DMS79 (cell line): ENCODE measurements at places on chromosomes 12 and 14.

DNA sequence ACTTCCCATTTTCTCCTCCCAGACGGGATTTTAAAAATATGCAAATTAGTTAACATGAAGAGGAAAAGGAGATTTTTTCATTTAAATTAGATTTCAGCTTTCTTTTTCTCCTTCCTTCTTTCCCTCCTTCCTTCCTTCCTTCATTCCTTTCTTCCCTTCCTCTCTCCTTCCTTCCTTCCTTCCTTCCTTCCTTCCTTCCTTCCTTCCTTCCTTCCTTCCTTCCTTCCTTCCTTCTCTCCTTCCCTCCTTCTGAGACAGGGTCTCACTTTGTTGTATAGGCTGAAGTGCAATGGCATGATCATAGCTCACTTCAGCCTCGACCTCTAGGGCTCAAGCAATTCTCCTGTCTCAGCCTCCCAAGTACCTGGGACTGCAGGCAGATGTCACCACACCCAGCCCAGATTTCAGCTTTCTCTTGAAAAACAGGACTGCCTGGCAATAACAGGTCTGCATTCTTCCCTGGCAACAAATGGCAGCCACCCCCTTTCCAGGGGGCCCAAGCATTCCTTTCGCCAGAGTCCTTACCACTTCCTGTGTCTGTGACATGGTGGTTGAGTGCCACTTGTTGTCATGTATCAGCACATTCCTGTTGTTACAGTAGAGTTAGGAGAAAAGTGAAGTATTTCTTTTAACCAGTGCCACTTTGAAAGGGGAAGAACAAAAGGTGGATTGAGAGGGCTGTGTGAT, 119.1 kb downstream of the PTPN11 start:
- no peak for DNase-seq

DNA sequence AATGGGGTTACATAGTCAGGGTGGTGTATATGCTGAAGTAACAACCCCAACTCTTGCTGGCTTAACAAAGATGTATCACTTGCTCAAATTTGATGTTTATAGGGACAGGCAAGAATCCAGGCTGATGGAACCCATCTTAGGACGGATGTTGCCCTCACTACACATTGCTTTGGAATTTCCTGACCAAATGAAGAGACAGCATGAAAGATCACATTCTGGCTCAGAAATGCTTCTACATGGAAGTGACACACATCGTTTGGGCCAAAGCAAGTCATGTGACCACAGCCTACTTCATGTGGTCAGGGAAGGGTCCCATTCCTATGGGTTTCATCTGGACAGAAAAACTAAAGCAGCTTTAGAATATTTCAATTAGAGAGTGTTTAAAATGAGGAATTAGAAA, 345.8 kb downstream of the TMEM132D start:
- no peak for DNase-seq

- DNase-seq, result no peak
These were observed 13.6 kb upstream of the MDM1 start for GRCh38 chr12:68345763-68346162.

DNA sequence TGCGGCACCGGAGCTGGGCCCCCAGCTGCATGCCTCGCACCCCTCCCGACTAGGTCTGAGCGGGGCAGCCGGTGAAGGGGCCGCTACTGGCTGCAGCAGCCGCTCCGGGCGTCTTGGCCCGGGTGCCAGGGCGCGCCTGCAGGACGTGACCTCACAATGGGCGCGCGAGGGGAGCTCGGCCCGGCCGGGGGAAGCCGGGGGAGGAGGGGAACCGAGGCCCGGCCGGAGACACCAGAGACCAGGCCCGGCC, 353 bp downstream of the BAG5 start:
- no peak for DNase-seq

DNA sequence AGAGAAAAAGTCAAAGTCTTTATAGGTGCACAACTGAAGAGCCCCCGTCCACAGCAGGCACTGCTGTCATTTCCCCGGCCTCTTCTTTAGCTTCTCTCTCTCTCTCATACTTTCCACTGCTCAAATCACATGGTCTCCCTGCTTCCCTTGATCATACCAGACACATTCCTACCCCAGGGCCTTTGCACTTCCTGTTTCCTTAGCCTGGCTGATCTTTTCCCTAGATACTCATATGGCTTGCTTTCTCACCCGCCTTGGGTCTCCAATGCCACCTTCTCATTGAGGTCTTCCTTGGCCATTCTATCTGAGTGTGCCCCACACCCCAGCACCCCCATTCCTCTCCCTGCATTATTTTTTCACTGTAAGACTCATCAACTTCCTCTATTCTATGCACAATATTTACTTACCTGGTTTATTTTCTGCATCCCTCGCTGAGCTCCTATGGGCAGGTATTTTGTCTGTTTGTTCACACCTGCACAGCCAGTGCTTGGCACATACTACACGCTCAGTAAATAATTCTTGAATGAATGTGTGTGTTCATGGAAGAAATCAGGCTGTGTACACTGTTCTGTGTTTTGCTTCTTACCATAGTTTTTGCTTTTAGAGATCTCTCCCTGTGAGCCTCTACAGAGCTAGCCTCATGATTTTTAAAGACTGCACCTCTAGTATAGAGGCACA, 31.9 kb downstream of the SERPINA1 start:
- no peak for DNase-seq

- no peak for DNase-seq
These were observed 246.3 kb downstream of the NUAK1 start for GRCh38 chr12:105892362-105892910.

DNA sequence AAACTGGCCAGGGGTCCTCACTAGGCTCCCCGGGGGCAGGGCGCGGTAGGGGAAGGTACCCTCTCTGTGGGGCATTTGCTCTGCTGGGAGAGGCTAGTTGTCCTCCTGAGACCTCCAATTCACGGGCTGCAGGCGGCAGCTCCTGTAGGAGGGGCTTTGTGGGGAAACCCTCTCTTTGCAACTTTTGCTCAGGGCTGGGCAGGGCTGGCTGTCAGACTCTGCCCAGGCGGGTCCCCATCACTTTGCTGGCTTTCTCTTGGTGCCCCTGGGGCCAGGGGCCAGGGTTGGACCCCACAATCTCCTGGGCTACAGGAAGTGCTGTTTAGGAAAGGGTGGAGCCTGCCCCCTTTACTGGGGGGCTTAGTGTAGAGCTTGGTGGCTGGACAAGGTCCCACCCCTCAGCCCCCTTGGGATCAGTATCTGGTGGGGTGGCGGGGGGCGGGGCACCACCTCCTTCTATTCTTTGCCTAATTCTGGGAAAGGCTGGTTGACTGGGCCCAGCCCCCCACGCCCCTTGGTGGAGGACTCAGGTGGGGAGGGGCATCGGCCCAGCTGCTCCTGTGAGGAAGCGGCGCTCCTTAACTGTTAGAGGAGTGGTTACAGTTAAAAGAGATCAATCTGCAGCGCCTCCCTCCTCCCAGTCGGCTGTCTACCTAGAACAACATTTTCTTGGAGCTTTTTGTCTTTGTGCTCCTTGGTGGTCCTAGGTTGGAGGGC, 918.7 kb downstream of the AACS start:
- no peak for DNase-seq

- no peak for DNase-seq
These were observed 99.9 kb downstream of the PPM1H start for GRCh38 chr12:62834971-62835547.

GRCh38 chr12:85610194-85610593, 226.0 kb downstream of the RASSF9 start:
- DNase-seq, result no peak

DNA sequence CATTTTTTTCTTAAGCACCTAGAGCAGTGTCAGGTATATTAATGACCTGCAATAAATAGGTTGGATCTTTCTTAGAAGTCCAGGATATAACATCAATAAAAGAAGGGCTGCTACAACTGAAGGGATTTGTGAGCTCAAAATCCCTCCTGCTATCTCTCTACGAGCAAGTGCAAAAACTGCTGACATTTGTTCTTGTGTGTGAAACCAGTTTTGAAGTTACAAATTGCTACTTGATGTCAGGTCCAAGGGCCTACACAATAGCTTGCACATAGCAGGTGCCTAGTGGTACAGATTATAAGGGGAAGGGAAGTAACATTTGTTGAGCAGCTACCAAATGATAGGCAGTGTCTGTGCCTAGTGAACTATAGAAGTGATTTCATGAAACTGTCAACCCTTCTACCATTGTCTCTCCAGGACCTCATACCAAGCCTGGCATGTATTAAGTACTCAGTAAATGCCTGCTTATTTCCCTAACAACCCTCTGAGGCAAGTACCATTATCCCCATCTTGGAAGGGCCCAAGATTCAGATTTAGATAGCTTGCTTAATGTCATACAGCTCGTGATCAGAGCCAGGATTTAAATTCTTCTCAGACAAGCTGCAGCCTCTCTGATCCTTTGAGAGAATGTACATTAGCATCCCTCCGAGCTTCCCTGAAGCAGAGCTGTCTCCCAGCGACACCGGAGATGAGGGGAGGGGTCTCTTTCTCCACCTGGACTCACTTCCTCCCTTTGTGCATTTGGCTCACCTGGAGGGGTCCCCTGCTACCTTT, 300.3 kb downstream of the ZFP36L1 start:
- no peak for DNase-seq

- peak; percentile 32 for DNase-seq
These were observed 154.0 kb upstream of the NUDT4 start for GRCh38 chr12:93223440-93224426.

- peak; percentile 60 for DNase-seq
These were observed 72.8 kb downstream of the PAPOLA start for GRCh38 chr14:96574633-96575632.

GRCh38 chr14:103886304-103887169, 39.2 kb upstream of the PPP1R13B start:
- no peak for DNase-seq

DNA sequence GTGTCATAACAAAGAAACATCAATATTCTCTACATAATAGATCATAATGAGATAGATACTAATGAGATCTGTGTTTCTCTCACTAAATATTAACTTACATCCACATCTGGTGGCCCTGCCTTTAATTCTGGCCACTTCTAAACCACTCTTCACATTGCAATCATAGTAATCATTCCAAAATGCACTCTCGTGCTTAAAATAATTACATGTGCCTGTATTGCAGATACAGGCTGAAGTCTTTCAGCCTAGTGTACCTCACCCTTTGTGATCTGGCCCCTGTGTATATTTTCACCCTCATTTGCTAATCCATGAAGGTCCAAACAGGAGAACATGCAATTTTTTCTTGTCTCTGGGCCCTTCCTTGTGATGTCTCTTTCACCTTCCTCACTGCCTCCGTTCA, 108.0 kb downstream of the LIN7A start:
- DNase-seq, result no peak

- no peak for DNase-seq
These were observed 8.5 kb downstream of the WSB2 start for GRCh38 chr12:118052324-118053070.

DNA sequence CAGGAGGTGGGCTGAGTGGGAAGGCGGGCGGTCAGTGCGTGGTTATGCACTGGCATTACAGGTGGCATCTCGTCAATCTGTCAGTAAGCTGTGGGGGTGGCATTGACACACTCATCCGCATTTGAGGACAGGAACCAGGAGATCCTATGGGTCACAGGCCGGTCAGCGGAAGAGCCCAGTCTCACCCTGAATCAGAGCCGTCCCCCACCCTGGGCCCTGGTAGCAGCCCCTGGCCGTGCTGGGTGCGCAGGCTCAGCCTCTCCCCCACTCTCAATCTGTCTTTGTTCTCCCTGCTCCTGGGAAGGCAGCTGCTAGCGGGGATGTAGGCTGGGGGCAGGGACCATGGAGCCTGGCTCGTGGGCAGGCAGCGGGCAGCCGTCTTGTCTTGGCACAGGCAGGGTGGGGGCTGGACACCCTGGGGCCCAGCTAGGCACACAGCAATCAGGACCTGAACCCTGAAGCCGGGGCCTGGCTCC, 5.1 kb downstream of the INF2 start:
- DNase-seq, result peak; percentile 55

GRCh38 chr12:59010941-59011340, 90.6 kb upstream of the LRIG3 start:
- DNase-seq, result no peak

DNA sequence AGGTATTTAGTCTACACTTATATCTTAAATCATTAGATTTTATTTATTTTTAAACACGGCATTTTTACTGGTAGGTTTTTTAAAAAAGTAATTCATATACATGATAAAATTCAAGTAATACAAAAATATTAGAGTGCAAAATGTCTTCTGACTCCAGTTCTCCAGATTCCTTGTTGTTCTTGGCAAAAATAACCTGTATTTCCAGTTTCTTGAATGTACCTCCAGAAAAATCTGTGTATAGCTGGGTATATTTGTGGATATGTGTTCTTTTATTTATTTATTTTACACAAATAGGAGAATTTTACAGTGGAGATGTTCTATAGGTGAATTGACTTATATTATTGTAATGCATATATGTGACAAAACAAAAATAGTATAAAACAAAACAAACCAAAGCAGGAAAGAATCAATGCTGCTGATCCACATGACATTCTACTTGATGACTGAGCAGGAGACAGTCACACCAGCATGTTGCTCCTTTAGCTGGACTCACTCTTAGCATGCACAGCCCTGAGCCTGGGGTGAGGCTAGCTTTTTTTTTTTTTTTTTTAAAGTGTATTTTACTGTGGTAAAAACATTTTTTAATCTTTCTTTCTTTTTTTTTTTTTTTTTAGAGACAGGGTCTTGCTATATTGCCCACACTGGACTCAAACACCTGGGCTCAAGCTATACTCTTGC, 42.2 kb upstream of the SLC38A2 start:
- DNase-seq, result no peak

GRCh38 chr12:92701441-92701840, 1.3 kb upstream of the PLEKHG7 start:
- DNase-seq, result no peak

DNA sequence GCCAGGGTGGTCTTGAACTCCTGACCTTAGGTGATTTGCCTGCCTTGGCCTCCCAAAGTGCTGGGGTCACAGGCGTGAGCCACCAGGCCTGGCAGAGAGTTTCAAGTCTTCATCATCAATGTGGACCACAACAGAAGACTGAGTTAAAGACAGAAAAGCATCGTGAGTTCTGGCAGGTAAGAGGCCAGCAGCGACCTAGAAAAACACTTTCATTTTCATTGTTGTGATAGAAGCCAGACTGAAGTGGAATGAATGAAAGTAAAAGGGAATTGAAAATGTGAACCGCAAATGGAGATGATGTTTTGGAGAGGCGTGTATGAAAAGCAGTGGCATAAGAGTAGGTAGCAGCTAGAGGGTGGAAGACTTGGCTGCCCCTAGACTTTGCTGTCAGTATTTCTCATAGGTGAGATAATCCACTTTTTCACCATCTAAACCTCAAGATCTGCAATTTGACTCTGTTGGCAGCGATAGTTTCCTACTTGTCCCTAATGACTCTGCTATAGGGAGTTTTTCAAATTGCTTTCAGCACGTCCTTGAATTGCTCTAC, 47.1 kb upstream of the PLEKHA5 start:
- DNase-seq, result peak; percentile 56

- DNase-seq, result no peak
These were observed 36.1 kb upstream of the PRICKLE1 start for GRCh38 chr12:42625611-42626010.

- DNase-seq, result no peak
These were observed 27.1 kb upstream of the MTERF2 start for GRCh38 chr12:107014055-107014454.
